ENCODE measurements at places on chromosomes 16 and 17. TPM values are rescaled to one million over a fixed set of nuclear protein-coding genes. Genes with fewer than 3 reads are reported as not detected.

Gene ASB16
- not detected for total RNA-seq

DNA sequence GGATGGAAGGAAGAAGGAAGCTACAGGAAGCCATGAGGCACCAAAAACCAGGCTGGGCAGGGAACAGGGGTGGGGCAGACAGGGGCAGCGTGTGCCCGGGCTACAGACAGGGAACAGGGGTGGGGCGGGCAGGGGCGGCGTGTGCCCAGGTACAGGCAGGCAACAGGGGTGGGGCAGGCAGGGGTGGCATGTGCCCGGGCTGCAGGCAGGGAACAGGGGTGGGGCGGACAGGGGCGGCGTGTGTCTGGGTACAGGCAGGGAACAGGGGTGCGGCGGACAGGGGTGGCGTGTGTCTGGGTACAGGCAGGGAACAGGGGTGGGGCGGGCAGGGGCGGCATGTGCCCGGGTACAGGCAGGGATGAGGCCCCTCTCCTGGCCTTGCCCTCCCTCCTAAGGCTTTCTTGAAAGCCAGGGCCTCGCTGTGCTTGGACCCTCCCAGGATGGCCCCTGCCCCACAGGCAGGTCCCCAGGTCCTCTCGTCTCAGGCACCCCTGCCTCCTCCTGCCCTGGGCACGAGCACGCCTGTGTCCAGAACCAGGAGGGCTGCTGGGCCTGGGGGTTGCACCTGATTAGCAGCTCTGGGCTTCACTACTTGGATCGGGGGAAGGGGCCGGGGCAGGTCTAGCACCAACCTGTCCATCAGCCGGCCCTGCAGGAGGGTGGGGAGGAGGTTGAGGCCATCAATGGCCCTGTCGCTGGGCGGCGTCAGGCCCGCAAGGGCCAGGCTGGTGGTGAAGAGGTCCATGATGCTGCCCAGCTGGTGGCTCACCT lies 14.5 kb upstream of the APRT start:
- DNase-seq, result no peak

GRCh38 chr16:58345574-58346354 lies 46.5 kb upstream of the GINS3 start:
- DNase-seq, result no peak

DNA sequence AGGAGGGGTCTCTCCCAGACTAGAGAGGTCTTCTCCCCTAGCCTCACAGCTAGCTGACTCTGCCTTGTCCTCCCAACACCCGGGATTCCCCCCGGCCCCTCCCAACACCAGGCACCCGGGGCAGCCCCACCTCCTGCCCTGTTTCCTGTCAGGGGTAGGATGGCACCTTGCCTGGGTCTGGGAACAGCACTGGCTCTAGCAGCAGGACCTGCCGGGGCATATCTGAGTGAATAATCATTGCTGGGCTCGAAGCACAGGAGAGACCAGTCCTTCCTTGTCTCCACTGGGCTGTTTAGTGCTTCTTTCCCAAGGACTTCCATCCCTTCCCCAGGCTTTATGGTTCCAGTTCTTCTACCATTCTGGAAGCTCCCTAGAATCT lies 25.7 kb downstream of the MINK1 start:
- peak; percentile 73 for DNase-seq

Gene ORMDL3
- 70.3 TPM for total RNA-seq

Gene KRT20
- not detected for total RNA-seq

- DNase-seq, result no peak
These were observed 54.8 kb upstream of the SEC14L1 start for GRCh38 chr17:77085926-77086432.

Gene CRYM
- 4.8 TPM for total RNA-seq

DNA sequence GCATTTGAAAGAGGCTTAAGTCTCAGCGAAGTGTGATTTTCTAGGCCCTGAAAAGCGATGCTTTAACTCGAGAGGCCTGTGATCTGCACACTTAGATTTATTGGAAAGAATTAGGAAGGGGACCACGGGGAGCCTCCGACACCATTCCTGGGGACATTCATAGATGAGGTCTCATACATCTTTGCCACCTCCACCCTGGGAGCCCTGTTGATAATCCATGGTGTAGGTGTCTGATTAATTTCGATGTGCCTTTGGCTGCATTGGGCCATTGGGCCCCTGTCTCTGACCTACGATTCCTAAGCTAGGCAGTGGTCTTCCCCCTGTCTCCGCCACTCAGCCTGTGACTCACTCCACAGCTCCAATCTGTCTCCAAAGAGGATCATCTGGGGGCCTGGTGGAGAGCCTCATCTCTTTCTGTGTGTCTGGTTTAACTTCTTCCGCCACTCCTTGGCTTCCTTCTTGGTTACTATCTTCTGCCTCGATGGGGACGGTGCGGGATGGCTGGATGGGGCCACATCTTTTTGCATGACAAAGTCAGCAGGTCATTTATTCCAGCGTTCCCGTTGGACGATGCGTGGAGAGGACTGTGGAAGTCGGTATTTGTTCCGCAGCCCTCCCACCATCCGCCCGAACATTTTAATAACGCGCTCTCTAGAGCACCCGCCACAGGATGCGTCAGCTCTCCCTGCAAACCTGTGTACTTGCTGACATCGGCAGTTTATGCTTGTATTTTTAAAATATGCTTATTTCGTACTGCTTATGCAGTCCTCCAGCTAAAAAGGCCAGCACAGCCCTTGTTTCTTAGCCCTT lies 109.3 kb downstream of the IRX3 start:
- DNase-seq, result no peak

GRCh38 chr17:16106161-16106891 lies 106.7 kb downstream of the TTC19 start:
- no peak for DNase-seq

- no peak for DNase-seq
These were observed 5.0 kb downstream of the PIK3R6 start for GRCh38 chr17:8862213-8863056.

Gene SPN
- total RNA-seq, result 70.7 TPM

DNA sequence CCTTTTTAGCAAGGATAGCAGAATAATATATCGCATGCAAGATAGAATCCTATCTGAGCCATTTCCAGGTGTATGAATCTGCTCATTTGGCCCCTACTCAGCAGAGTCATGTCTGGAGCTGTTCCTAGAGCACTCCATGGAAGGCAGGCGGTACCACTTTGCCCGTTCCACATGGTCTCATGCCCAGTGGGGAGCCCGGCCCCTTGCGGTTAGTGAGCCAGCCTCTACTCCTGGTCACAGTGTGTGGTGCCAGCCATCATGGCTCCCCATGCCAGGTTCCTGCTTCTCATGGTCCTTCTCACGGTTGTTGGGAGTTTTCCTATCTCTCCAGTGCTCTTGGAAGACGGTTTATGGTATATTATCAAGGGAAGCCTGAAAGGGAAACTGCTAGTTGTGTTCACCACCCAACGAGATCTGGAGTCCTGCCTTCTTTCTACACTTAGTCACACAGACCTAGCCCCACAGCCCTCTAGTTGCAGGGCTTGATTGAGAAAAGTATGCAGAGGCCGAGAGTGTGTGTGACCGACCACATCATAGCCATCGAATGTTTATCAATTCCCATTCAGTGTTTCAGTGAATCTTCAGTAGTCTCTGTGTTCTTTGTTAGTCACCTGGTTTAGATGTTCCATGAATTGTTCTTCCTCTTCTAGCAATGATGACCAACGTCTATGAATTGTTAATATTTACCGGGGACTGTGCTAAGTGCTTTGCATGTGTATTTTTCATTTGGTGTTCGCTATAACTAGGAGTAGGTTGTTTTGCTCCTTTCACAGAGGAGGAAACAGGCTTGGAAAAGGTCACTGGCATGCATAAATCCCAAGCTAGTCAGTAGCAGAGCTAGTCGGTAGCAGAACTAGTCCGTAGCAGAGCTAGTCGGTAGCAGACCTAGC lies 9.6 kb downstream of the JPT2 start:
- DNase-seq, result no peak

DNA sequence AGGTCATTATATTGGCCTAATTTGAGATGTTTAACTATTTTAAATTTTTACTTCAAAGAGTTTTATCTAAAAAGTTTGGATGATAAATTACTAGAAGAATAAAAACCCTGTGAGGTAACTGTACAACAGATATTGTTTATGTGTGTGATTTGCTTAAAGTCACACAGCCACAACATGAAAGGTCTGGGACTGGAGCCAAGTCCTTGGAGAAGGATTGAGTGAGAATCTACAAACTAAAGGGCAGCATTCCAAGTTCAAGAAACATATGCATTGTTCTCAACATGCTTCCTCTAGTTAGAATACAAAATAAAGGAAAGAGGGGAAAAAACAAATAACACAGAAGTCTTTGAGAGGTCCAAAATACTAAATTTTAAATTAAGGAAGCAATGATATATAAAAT lies 131.5 kb upstream of the MON1B start:
- no peak for DNase-seq

Gene MAZ
- 148 TPM for total RNA-seq

DNA sequence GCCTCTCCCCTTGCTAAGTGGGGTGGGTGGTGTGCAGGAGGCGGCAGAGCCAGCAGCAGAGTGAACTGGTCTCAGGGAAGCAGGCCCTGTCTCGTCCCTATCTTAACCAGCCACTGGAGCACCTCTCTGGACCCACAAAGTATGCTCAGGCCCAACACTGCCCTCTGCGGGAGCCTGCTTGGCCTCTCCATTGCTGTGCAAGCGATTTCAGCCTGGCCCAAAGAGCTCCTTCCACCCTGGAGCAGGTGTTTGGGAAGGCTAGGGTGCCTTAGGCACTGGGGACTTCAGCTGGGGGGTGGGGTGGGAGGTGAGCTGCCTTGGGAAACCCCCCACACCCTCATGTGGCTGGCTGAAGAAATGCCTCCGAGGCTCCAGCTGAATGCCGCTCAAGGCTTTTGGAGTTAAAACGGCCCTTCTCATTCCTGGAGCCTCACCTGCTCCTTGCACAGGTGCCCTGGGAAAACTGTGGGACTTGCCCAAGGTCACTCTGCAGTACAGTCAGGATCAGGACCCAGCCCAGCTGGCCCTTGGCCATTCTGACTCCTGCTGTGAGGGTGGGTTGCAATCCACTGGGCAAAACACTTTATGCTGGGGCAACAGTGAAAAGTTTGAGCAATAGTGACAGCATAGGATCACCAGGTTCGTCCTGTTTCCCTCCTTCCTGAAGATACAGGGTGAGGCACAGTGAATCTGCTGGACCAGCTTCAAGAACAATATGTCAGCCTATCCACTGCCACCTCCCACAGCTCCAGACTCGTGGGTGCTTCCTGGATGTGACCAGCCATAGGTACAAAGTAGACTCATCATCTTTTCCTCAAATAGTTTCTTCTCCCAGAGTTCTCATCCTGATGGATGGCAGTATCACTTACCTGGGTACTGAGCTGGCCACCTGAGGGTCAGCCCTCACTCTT lies 5.9 kb upstream of the UBE2O start:
- peak; percentile 77 for DNase-seq
